Stimulated activated CD4-positive, alpha-beta T cell treated with anti-CD3 and anti-CD28 coated beads, Interleukin-1b, Interleukin-23, amount 100 ng/mL, for 1 hour (primary cell): ENCODE measurements at places on chromosomes 12 and 14.

- DNase-seq: no peak
Observed at GRCh38 chr14:44612002-44612401, 104.9 kb upstream of the FSCB start.

DNA sequence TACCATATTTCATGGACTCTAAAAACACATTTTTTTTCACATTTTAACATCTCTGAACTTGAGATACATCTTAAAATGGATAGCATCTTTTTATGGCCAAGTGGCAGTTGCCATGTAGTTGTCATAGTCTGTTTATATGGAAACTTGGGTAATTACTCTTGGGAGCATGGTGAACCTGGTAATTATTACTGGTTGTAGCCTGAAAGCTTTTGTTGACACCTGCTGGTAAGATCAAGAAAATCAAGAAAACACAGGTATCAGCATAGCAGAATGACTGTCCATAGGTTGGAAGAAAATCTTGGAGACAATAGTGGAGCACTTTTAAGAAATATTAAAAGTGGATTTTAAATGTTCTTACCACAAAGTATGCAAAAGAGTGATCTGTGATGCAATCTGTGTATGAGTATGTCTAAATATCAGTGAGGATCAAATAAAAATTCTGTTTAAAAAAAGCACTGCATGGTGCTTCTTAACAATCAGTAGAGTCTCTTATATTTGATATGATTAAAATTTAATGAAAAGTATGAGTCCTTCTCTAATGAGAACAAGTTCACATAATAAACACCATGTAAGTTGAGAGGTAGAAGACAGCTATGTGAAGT is 44.2 kb downstream of the TTC8 start:
- DNase-seq: no peak

DNA sequence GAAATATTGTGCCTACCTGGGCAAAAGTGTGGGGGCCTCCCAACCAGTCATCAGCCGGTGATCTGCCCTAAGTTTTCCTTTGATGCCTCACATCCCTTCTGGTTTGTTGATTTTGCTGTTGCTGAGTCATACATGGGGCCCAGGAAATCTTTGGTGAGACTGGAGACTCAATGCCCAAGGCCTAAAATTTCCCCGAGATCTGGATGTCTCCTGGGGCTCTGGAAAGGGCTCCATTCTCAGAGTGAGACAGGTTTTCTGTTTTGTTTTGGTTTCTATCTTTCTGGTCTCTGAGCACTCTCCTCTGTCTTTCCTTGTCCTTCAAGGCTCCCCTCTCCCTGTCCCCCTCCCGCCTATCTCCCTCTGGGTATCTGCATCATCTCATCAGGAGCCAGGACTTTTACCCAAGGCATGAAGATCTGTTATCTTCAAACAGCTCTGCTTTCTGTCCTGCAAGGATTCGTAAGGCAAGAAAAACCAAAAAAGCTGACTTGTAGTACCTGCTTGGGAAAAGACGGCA is 152.8 kb upstream of the MAX start:
- no peak for DNase-seq

DNA sequence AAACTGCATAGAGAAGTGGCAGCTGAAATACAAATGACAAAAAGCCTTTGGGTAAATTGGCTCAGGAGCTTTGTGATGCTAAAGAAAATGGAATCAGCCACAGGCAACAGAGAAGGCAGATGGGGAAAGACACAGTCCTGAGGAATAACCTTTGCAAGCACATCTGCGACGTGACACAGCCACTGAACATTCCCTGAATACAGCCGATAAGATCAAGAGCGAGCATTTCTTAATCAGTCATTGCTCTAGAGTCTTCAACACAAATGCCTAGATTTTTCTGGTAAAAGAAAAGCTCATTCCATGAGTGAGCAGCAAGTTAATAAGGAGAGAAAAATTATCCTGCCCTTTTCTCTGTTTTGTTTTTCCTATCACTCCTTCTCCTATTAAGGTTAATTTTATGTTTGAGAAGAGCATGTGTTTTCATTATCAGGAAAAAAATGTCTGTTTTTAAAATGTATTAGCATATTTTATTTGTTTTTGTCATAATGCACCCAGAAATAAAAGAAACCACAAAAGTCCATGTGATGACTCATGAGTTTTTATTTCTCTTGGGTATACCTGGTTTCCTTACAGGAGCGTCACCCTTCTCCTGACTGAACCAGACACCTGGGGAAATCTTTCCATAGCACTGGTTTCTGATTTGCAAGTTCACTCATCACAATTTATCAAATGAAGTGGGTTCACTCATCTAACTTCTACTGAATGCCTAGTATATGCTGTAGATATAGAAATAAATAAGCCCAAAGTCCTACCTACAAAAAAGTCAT is 45.4 kb upstream of the PCED1B start:
- no peak for DNase-seq

DNA sequence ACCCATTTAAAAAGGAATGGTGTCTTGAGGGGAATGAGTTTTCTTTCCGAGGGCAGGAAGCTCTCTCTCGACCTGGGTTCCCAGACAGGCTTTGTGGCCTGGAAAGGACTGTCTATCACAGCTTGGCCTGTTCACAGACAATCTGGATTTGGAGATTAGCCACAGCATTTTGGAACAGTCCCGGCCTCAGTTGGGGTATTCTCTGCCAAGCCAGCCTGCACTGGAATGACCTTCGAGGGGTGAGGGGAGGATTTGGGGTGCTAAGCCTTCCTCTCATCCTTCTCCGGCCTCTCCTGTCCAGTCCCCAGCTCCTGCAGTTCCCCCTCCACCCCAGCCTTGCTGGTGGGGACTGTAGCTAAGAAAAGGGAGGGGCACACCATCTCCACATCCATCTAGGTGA is 13.0 kb downstream of the TBX5 start:
- no peak for DNase-seq

GRCh38 chr14:89466484-89466883 is 49.5 kb upstream of the FOXN3 start:
- DNase-seq: no peak

DNA sequence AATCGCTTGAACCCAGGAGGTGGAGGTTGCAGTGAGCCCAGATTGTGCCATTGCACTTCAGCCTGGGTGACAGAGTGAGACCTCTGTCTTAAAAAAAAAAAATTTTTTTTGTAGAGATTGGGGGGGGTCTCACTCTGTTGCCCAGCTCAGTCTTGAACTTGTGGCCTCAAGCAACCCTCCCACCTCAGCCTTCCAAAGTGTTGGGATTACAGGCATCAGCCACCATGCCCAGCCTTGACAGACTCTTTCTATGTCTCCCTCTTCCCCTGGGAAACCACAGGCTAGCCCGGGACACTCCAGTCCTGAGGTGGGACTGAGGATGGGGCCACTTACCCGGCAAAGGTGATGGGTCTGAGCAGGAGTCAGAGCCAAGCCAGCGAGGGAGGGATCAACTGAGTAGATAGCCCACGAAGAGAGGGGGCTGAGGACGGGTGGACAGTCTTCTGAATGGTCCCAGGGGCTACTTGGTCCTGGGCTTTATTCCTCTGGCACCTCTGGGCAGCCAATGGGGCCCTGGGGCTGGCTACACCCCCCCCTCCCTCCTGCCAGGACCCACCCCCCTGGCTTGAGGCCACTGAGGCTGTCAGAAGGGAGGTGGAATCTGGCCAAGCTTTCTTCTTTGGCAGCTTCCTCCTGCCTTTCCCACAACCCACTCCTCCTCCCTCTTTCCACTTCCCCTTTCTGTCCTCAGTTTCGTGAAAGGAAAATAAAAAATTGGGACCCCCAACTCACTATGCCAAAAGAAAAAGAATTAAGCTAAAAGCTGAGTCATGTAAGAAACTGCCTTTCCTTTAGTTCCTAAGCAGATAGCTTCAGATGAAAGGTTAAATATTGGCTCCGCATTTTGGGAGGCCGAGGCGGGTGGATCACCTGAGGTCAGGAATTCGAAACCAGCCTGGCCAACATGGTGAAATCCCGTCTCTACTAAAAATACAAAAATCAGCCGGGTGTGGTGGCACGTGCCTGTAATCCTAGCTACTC is at the start of gene SDS:
TSS of gene SDS (minus strand) at position 453 of the 981 bp plus-strand sequence. CDS start 4,179 bp downstream, outside the sequence.
- no peak for DNase-seq

- DNase-seq: no peak
Observed at GRCh38 chr12:1643905-1644533, 15.0 kb downstream of the WNT5B start.

DNA sequence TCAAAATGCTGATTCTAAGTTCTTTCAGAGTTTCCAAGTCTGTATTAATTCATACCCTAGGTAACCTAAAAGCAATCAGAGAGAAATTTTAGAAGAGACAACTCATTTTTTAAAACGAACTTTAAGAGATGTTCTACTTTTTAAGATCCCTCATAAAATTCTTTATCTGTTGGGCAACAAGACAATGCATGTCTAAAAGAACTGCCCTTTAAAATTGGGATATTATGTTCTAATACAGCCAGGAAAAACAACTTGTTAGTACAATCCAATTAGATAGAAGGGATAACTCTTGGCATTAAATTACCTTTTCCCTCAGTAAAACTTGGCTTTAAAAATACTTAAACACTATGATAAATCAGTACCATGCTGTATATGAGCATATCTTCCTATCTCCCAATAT is 15.6 kb downstream of the DICER1 start:
- no peak for DNase-seq

DNA sequence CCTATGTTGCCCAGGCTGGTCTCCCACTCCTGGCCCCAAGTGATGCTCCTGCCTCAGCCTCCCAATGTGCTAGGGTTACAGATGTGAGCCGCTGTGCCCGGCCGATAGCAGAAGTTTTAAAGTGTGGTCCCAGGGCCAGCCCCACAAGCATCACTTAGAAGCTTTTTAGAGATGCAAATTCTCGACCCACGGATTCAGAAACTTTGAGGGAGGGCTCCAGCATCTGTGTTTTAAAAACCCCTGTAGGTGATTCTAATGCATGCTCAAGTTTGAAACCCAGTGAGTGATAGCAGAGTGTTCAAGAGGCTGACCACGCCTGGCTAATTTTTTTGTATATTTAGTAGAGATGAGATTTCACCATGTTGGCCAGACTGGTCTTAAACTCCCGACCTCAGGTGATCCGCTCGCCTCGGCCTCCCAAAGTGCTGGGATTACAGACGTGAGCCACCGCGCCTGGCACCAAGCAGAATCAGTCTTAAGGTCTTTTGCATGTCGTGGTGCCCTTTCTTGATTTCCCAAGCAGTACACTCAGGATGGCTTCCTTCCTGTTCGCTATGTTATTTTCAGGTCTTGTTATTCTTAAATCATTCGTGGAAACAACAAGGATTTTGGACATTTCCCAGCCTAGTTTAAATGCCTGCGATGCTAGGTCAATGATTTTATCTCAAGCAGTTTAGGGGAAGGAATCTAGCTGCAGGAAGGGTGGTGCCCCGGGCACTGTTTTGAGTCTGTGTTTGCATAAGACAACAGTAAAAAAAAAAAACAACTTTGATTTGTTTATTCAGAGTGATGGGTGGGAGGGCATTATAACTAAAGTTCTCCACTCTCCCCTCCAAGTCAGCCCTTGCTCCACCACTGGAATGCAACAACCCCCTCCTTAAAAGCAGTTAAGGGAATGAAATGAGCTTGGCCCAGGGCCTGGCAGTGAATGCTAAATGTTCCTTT is 9.2 kb upstream of the RILPL2 start:
- DNase-seq: no peak

DNA sequence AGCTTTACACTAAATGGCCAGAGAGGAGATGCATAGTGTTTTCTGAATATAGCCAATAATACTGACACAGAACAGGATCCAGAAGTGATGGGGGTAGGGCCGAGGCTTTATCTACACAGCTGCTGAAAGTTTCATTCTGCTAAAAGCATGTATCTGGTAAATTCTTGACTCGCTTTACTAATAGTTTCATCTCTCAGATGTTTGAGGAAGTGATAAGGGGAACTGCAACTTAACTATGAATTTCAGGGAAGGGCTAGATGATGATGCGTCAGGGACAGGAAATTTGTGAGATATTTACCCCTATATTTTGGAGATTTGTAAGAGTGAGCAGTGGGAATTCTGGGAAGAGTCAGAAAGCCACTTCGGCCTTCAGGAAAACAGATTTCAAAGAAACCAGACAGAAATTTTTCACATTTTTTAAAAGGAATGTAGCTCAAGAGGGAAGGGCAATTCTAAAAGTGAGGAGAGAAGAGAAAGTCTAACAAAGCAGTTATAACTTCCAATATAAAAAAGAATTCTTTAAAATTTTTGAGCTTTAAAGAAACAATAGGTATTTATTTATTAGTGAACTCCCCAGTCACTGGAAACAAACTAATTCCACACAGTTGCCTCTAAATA is 243.1 kb downstream of the BCAT1 start:
- no peak for DNase-seq

DNA sequence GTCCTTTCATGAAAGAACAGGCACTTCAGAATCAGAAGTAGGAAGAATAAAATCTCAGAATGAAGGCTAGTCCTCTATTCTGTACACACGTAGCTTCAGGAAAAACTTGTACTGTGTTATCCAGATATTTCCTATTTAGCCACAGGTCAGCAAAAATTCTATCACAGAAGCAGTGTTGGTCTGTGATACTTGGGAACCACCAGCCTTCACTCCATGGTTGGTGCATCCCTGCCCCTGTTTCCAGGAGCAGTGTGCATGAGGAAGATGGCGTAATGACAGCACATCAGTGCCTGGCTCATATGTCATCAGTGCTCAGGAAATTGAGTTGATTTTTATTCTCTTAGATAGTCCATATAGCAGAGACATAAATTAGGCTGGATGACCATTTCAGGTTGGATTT is 87.7 kb downstream of the SAMD4A start:
- no peak for DNase-seq

- no peak for DNase-seq
Observed at GRCh38 chr14:45252366-45253069, 484 bp downstream of the MIS18BP1 start.

DNA sequence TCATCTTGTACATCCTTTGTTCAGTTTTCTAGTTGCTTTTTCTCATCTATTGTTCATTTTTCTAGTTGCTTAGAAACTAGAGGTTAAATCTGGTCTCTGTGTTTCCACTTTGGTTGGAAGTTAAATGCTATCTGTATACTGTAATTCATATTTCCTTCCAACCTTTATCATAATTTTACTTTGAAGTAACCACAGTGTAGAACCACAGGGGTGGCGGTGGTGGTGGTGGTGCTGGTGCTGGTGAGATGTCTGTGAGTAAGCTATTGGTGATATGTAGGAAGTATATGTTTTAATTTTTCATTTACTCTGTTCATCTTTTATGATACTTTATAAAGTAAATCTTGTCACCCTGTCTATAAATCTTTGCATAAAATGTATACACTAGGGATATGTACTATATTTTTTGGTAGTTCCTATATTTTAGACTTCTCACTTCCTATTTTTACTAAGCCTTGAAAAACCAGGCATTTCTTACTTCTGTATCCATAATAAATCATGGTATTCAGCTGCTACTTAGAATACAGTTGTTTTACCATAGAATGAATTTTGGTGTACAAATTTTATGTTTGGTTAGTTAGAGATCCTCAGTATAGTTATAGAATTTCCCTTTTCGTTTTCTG is 31.9 kb downstream of the CCDC91 start:
- peak; percentile 11 for DNase-seq

DNA sequence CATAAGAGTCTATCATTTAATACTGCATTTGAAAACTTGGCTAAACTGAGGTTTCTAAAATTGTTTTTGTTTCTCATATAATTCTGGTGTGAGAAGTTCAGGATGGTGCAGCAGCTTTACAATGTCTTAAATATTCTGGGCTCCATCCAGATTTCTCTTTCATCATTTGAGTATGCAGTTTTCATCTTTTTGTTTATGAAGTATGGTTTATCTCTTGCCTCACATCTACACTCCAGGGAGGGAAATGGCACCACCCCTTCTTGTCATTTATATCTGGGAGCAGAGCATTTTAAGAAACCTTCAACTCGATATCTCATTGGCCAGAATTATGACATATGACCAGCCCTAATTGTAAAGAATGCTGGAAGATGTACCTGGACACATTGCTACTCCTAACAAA is 24.3 kb downstream of the GEMIN2 start:
- no peak for DNase-seq

- DNase-seq: no peak
Observed at GRCh38 chr14:49425921-49426320, 160.3 kb downstream of the RPS29 start.
